ENCODE measurements at places on chromosomes 2 and 18.

DNA sequence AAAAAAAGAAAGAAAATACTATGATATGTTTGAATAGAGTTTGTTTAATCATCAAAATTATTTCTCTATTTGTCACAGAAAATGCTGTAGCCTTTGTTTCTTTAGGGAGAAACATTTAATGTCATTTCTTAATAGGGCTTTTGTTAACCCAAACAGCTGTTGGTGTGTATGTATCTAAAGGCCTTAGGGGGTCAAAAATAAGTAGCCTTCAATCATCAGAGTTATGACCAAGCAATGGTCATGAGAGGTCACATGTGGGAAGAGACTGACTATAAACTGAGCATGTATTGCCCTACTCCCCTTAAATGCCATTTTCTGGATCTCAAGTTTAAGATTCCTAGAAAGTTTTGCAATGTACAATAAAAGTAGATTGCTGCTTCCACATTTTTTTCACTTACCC is 22.7 kb downstream of the HNMT start:
- DNase-seq, result no peak

- no peak for DNase-seq
Observed at GRCh38 chr2:189474526-189474925, 33.3 kb downstream of the WDR75 start.

GRCh38 chr2:32237996-32238395 is 26.7 kb downstream of the NLRC4 start:
- no peak for DNase-seq

DNA sequence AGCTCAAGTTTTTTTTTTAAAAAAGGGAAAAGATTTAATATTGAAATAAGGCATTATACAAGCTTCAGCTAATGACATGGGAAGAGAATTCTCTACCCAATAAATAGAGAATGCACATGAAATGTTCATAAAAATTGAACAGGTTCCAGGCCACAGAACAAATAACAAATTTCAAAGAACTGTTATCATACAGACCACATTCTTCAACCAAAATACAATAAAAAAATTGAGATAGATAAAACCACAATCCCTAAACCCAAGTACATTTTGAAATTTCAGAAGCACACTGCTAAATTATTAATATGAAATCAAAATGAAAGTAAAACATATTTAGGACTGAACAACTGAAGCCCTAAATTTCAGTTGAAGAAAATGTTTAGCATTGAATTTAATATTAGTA is 89.6 kb downstream of the BCL2 start:
- no peak for DNase-seq

DNA sequence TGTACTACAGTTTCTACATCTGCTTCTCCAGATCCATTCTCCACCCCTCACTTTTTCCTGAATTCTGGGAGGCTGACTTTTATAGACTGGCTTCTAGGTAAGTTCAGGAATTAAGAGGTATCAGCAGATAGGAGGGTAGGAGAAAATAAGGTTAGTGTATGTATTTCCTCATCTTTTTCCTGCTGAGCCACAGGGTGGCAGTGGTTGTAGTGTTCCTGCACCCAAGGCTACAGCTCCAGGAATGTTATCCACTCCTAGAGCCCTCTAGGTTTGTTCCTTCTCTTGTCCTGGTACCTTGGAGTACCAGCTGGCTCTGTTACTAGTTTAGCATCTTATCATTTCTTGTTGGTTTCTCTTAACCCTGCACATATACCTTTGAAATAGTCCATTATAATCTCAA is 40.7 kb upstream of the C2orf66 start:
- no peak for DNase-seq

GRCh38 chr18:41905786-41906527 is 49.1 kb upstream of the PIK3C3 start:
- no peak for DNase-seq

- no peak for DNase-seq
Observed at GRCh38 chr2:240127191-240127750, 8.8 kb downstream of the COPS9 start.

DNA sequence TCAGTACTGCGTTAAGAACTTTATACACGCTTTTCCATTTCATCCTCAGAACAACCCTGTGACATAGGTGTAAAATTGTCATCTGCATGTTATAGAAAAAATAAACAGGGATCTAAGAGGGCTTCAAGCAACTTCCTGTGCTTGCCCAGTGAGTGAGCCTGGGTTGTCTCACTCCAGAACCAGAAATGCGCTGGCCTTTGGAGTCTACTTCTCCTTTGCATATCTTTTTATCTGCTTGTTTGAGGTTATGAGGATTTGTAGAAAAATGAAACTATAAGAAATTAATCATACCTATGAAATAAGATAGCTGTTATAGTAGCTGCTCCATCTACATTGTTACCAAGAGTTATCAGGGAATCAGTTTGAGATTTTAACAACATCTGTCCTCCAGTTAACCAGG is 55.3 kb upstream of the CABYR start:
- DNase-seq, result no peak

GRCh38 chr18:24368749-24369148 is 28.9 kb downstream of the OSBPL1A start:
- DNase-seq, result no peak

- DNase-seq, result no peak
Observed at GRCh38 chr18:532018-532417, 31.5 kb upstream of the COLEC12 start.

DNA sequence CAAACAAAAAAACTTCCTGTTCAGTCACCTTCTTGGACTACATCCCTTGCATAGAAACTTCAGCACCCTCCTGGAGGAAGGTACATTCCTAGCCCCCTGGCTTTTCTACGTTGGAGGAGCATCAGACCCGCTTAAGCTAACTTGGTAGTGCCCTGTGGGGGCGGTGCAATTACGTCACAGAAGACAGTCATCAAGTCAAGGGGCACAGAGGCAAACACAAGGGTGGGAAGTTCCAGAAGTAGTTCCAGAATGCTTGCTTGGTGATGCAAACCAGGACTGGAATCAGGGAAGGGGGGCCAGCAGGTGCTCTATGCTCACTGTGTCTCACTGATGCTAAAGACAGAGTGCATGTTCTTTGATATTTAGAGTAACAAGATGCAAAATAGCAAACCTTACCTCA is 15.2 kb upstream of the AGFG1 start:
- no peak for DNase-seq

- DNase-seq, result no peak
Observed at GRCh38 chr2:65708086-65708485, 275.7 kb upstream of the SPRED2 start.

GRCh38 chr2:105977212-105977611 is 216.9 kb downstream of the UXS1 start:
- no peak for DNase-seq

DNA sequence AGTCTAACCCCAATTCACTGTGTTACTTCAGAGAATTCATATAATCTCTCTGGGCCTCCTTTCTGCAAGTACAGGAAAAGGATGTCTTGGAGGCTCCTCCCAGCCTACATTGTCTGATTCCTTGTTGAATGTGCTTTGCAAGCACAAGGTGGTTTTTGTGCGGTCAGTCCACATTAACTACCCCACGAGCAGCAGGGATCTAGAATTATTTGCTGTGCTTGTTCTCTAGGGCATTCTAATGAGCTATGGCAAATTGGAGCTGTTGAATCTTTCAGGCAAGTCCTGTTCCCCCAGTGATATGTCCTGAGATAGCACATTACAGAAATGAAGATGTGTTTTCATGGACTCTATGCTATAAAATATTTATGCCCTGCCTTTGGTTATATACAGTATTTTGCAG is 349.4 kb downstream of the SLC4A3 start:
- DNase-seq, result no peak

DNA sequence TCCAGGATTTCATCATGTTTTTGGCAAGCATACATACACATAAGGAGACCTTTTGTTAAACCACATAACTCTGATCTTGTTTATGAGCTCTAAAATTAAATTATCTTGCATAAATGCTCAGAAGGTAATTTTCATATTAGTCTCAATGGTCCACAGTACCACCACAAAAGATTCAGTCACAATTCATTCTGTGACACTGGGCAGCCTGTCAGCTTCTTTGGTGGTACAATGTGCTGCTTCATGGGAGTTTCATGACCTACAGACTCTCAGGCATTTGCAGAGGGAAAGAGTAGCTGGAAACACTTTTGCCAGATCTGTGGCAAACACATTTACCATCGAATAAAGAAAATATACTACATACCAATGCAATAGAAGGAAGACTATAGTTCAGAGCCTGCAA is 51.3 kb upstream of the ZNF397 start:
- no peak for DNase-seq

GRCh38 chr2:36376319-36376765 is 20.8 kb downstream of the CRIM1 start:
- DNase-seq, result no peak

DNA sequence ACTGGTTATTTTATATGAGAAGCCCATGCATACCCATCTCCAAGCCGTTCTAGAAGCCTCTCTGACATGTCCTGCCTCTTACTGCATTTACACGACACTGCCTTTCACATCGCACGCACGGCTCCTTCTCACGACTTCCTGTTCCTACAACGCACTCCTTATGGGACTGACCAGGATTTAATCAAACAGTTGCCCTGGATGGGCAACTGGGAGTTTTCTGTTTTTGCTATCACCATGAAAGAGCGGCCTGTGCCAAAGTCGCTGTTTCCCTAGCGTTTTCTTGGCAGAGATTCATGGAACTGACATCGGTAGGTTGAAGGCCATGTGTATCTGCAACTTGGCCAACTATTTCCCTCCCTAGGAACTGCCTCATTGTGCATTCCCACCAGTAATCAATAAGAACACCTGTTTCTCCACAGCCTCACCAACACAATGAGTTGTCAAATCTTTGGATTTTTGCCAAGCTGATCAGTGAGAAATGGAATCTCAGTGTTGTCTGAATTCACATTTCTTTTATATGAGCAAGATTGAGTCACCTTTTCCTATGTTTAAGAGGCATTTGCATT is 97.2 kb upstream of the OTOS start:
- DNase-seq, result no peak

DNA sequence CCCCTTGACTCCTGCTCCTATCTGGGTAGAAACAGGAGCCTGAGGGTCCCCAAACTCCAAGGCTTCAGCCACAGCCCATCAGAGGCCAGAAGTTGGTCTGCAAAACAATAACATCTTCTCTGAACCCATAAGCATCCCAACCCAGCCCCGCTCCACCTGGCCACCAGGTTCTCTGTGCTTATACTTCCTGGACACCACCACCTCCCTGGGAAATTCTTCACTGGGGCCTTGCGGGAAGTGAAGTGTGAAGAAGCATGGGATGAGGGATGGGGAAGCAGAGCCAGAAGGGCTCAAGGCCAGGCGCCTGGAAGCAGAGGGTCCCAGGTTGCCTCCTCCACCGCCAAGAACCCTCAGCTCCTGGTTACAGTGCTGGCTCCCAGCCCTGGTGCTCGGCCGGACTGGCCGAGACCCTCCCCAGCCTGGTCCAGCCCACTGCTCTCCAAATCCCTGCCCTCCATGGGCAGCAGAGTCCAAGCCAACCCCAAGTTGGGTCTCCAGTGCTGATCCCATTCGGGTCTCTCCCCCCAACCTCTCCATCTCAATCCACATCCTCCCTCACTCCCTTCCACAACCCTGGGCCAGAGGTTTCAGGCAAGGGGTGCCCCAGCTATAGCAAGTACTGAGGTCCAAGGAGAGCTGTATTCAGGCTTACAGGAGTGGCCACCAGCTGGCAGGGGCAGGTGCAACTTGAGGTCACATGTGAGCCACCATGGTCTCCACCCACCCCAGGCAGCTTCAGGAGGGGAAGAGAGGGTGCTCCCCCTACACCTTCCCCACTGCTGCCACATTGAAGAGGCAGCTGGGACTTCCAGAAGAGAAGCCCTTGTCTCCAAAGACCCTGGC is 60.7 kb downstream of the TNS1 start:
- DNase-seq, result no peak

DNA sequence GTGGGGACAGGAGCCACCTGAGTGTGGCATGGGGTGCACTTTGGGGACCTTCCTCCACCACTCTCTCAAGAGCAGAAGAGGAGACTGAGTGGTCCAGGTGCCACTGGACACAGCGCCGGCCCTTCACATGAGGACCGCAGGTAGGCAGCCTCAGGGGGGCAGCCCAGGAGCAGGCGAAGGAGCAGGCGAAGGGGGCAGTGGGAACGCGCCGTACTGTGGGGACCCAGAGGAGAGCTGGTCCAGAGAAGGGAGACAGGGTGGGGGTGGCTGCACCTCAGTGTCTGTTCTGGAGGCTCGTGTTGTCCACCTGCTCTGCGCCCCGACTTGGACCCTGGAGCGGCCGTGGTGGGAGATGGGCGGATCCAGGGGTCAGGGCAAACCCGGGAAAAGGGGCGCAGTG is 55.0 kb downstream of the AQP12A start:
- DNase-seq, result no peak

GRCh38 chr18:79608999-79609461 is 70.6 kb upstream of the CTDP1 start:
- no peak for DNase-seq

- DNase-seq, result no peak
Observed at GRCh38 chr2:188303363-188304031, 11.8 kb downstream of the GULP1 start.

GRCh38 chr2:38765149-38765548 is 12.9 kb upstream of the GEMIN6 start:
- DNase-seq, result no peak

DNA sequence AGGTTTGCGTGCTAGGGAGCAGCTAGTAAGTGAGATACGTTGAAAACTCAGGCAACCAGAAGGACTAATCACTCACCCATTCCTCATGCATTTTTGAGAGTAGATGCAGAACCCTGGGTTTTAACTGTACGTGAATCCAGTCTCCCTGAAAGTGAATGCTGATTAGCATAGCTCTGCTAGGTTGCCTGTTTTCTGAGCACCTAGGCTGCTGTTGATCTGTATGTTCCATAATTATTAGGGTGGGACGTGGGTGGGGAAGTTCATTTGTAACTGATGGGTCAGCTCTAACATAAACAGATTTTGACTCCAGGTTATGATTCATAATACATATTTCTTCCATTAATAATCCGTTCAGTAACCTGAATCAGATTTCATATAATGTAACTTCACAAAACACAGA is 379.0 kb upstream of the FANCL start:
- DNase-seq, result no peak

DNA sequence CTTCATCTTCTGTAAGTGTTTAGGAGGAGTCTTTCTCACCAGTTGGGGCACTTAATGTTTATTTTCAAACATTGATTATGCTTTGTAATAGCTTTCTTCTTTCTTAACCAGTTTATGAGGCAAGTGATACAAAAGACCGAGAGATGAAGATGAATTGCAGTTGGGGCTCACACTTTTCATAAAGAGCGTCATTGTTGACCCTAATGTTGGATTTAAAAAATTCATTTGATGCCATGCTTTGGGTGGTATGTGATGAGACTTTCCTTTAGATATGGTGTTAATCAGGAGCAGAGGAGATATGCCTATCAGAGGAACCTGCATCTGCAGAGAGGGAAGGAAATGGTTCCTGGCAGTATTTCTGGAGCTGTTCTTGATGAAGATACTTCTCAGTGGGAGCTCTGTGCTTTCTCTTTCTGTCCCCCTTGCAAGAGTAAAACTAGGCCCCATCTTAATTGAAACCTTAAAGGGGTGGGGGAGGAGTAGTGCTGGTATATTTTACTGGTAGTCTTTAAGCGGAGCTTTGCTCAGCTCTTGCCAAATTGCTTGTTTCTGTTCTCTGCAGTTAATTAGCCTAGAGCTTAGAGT is 2.3 kb downstream of the EML4 start:
- DNase-seq, result no peak

GRCh38 chr2:86036669-86037138 is 69.0 kb downstream of the POLR1A start:
- no peak for DNase-seq

- DNase-seq, result no peak
Observed at GRCh38 chr2:54373855-54374254, 82.3 kb upstream of the SPTBN1 start.

- DNase-seq, result no peak
Observed at GRCh38 chr2:226623587-226624368, 175.8 kb downstream of the IRS1 start.

GRCh38 chr2:132037527-132038178 is 124.1 kb downstream of the ANKRD30BL start:
- no peak for DNase-seq
